ENCODE measurements at places on chromosomes 7 and 10.

DNA sequence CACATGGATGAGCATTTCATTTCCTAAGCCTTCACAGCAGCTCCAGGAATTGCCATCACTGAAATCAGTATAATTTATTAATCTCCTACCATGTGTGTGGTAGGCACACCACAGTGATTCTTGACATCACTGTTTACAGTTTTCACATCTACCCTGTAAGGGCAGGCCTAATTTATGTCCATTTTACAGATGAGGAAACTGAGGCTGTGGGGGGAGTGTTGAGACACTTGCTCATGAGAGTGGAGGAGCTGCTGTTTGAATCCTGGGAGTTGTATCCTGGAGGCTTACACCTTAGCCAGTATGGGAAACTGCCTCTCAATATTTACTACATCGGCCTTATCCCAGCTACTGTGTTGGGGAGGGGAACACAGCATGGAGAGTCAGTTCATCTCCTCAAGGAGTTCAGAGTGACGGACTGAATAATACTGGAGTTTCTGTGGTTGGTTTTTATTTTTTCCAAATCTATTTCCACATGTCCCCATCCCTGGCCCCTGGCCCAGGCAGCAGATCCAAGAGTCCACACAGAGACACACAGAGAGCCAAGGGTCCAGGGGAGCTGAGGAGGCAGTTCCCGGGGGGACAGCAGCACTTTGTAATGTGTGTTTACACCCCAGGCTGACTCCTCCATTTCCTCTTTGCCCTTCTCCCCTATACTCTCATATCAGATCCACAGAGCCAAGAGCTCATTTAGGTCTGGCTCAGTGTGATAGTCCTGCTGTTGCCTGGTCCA lies 13.2 kb downstream of the UBTD1 start:
- no peak for DNase-seq

DNA sequence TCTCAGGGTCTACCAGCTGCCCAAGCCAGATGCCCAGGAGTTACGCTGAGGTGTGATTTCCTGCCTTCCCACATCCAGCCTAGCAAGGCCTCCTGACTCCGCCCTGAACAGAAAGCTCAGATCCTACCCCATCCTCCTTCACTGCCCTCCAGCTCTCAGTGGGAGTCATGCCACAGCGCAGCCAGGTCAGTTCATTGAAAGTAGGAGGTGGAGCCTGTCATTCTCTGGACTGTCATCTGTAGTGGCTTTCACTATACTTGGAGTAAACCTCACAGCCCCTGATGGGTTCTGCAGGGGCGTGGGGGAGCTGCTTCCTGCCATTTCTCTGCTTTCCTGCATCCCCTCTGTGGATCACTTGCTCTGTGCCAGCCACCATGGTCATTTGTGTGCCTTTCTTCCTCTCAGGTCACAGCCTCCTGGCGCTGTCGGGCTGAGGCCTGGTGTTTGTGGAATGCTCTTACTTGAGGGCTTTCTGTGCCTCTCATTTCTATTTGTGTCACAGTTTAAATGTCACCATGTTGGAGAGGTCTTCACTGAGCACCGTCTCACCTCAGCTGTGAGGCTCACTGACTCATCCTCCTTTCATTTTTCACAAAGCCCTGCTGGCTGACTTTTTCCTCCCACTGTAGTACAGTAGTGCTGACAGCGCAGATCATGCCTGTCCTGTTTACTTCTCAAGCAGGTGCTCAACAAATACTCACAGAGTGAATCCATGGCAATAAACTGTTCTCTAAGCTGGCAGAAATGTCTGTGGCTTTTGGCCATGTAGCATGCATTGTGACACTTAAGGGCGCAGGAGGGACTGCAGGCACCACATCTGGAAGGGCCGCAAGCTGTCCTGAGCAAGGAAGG lies 61.0 kb upstream of the TMEM248 start:
- no peak for DNase-seq

DNA sequence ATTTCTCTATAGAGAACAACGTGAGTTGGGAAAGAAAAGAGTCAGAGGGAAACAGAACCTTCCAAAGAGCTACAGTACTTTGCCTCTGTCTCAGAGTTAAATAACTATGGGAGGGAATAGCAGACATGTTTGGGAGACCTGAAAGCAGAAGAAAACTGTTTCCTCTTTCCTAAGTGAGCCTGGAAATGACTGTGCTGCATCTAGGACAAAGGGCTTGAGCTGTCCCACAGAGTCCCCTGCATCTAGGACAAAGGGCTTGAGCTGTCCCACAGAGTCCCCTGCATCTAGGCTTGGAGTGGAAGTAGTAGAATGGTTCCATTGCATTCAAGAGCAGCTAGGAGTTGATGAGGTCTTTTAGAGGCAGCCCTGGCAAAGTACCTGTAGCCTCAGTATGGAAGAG lies 149.7 kb downstream of the DKK1 start:
- DNase-seq = no peak

DNA sequence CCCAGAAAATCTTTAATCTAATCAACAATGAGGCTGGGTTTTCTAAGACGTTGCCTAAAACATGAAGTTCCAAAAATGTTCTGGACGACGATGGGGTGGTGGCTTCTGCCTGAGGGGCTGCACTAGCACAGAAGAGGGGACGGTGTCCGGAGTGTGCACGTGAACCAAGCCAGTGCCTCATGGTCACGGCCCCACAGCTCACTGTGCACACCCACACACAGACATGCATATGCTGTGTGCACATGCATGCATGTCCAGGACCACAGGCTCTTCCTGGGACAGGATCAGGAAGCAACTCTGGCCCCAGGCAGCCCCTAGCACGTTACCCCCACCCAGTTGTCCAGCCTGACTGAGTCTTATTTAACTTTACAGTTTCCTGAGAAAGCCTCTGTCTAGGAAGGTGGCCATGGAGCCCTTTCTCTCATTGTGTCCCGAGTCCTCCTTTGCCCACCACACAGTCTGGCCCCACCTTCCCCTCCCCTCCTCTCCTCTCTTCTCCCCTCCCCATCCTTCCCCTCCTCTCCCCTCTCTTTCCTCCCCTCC lies 100.8 kb downstream of the DNAJB6 start:
- DNase-seq = no peak

DNA sequence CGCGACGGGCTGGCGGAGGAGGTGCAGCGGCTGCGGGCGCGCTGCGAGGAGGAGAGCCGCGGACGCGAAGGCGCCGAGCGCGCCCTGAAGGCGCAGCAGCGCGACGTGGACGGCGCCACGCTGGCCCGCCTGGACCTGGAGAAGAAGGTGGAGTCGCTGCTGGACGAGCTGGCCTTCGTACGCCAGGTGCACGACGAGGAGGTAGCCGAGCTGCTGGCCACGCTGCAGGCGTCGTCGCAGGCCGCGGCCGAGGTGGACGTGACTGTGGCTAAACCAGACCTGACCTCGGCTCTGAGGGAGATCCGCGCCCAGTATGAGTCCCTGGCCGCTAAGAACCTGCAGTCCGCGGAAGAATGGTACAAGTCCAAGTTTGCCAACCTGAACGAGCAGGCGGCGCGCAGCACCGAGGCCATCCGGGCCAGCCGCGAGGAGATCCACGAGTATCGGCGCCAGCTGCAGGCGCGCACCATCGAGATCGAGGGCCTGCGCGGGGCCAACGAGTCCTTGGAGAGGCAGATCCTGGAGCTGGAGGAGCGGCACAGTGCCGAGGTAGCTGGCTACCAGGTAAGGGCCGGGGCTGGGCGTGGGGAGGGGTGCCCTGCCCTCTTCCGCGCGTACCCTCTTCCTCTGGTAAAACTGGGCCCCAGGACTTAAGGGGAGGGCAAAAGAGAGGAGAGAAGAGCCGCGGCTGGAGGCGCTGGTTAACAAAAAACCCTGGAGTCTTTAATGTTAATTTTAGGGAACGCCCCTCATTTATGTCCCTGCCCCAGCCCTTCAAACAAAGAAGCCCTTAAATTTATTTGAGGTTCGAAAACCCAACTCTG lies 987 bp downstream of the INA start:
- no peak for DNase-seq

GRCh38 chr10:101095550-101096213 lies 33.9 kb downstream of the KAZALD1 start:
- DNase-seq = peak; percentile 49

- no peak for DNase-seq
Measured at GRCh38 chr7:51455948-51456347, 139.3 kb upstream of the COBL start.

DNA sequence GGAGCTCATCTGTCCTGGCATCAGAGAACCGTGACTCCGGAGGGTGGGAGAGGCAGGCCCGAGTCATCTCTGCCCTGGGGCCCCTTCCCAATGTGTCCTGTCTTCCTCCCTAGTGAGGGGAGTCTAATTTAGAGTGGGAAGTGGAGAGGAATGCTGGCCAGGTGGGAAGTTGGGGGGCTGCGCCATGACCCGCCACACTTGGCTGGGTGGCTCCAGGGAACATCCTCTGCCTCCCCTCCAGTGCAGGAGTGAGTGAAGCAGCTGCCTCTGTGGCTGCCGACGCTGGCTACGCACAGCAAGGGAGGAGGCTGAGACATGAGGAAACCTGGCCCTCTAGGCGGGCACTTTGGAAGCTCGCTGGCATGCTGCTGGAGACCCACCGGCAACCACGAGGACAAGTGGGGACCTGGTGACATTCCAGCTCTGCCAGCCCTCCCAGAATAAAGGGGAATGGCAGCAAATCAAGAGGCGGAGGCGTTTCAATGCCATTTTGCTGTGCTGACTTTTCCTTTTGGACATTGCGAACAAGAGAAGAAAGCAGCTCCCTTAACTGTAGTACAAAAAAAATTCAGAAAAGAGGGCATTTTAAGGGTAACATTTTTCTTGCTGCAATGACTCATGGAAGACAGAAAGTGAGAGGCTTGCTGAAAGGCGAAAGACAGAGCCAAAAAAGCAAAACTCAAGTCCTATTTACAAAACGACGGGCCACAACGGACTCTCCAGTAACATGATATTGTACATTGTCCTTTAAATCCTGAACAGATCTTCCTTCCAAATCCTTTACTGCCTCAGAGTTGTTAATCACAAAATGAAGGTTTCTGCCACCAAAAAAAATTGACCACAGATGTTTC lies 121.2 kb upstream of the PITRM1 start:
- peak; percentile 80 for DNase-seq

DNA sequence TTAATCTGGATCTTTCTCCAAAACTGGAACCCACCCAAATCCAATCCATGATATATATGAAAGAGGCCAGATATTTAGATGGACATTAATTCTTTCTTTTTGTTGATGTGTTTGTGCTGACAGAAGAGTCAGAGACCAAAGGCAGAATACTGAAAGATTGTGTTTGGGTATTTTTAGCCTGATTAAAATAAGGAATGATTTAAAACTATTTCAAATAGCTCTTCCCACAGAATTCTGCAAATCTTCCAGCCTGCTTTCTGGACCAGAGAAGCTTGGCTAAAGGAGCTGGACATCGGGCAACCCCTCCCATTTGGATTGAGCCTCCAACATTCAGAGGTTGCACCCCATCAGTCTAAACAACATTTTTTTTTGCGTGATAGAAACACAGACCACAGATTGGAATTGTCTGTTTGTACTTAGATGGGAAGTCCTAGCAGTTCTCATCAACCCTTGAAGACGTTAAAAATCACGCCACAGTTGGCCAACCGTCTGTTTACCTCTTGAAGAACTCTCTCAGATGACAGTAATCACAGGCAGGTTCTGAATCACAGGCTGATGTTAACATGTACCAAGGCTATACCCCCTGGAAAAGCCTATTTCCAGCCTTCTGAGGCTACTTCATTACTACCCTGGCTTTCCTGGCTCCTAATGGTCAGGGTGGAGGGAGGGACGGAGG lies 155.2 kb upstream of the NRP1 start:
- DNase-seq = peak; percentile 65

DNA sequence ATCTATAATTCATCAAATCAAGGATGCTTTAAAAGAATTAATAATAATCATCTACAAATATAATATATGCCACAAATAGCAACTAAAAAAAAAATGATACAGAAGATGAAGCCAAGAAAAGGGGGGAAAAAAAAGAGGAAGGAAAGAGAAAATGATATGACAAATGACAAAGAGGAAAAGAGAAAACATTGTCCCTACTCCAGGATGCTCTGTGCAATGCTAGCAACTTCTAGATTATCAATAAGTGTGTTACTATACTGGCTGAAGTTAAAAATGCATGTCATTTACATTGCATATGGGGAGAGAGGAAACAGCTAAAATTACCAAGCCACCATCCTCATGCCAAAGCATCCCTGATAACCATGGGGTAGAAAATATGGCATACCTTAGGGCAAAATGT lies 104.2 kb downstream of the SFMBT2 start:
- DNase-seq = no peak

DNA sequence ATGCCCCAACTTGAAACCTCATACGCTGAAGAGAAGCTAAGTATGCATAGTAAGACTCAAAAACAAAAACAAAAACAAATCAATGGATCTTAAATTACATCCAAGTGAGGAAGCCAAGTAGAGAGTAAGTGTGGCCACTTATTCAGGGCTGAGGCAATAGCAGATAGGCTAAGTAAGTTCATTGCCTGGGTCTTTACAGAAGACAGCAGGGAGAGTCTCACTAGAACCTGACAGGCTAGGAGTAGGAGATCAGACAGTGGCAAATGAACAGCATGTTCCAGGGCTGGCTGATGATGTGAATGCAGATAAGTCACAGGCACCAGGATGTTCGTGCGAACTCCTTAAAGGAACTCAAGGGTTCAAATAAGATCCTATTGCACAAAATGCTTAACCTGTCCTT lies 568.6 kb downstream of the KCNMA1 start:
- no peak for DNase-seq

DNA sequence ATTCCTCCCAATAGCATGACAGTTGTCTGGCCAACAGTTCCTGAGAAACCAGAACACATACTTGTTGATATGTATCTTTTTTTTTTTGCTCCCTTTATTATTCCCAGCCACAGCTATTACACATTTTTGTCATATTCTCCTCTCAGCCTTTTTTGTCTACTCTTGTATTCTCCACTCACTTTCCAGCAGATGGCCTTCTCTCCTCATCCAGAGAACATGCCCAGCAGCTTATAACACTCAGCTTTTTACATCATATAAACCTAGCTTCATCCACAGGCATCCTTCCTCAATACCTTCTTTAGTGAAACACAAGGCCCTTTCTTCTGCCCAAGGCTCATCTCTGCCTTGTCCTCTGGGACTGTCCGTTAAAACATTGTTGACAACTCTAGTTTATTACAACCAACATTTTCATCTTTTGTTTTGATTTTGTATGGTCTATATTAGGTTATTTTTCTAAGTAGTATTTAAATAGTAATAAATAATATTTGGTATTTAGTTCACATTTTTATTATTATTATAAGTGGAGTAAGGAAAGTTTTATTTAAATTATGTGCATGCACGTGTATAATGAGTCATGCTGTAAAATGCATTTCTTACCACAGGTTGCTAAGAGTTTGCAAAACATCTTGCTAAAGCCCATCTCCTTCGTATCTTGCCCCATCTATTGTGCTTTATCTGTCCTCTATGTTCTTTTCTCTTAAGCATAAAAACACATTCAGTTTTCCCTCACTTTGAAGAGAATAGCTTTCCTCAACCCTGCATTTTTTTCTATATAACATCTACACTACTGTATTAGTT lies 101.5 kb downstream of the ORC5 start:
- DNase-seq = peak; percentile 22

- no peak for DNase-seq
Measured at GRCh38 chr7:36613031-36613614, 111.2 kb downstream of the AOAH start.

DNA sequence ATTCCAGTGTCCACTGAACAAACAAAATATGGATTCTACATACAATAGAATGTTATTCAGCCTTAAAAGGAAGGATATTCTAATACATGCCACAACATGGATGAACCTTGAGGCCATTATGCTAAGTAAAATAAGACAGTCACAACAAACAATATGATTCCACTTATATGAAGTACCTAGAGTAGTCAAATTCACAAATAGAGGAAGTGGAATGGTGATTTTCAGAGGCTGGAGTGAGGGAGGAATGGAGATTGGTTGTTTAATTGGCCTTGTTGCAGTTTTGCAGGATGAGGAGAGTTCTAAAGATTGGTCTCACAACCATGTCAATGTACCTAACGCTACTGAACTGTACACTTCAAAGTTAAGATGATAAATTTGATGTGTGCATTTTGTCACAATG lies 119.6 kb downstream of the CHN2 start:
- no peak for DNase-seq

Measured in AG10803 (cell line).